ENCODE measurements at places on chromosomes 12 and 14.
A peak's percentile ranks its signal among the peaks of the same experiment; 100 is the strongest.

- DNase-seq: no peak
Observed at GRCh38 chr12:101596172-101596571, 1.4 kb downstream of the MYBPC1 start.

GRCh38 chr14:77791225-77791600, 8.7 kb upstream of the ADCK1 start:
- DNase-seq: no peak

- no peak for DNase-seq
Observed at GRCh38 chr12:23954332-23954731, 4.9 kb upstream of the SOX5 start.

- DNase-seq: no peak
Observed at GRCh38 chr14:102731871-102732800, 45.1 kb upstream of the TRAF3 start.

DNA sequence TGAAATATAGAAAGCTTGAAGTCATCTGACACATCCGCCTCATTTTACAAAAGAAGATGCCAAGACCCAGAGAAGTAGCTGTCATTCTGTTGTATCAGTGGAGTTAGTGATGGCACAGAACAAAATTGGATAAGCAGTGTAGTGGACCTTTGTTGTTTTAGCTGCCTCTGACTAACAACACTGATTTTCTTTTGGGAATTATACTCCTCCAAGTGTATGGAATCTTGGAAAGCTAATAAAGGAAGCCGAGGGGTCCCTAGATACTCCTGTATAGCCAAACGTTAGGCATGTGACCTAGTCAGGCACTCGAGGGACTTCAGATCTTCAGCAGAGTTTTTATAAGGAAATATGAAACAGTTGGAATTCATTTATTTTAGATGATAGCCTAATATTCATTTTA, 94.5 kb downstream of the OTOGL start:
- no peak for DNase-seq

DNA sequence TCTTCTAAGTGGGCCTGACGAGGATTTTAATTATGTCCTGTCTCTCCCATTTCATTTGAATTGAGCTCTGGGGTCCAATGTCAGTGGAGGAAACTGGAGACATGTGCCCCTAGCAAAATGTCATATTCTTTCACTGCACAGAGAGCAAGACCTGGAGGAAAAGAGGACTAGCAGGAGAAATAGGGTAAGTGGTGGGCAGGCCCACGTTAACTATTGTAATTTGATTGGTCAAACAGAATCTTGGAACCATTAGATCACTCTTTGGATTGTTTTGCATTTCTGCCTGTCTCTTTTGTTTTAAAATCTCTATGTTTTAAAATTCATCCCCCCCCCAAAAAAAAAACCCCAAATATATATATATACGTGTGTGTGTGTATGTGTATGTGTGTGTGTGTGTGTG, 113.9 kb upstream of the PELI2 start:
- DNase-seq: no peak

DNA sequence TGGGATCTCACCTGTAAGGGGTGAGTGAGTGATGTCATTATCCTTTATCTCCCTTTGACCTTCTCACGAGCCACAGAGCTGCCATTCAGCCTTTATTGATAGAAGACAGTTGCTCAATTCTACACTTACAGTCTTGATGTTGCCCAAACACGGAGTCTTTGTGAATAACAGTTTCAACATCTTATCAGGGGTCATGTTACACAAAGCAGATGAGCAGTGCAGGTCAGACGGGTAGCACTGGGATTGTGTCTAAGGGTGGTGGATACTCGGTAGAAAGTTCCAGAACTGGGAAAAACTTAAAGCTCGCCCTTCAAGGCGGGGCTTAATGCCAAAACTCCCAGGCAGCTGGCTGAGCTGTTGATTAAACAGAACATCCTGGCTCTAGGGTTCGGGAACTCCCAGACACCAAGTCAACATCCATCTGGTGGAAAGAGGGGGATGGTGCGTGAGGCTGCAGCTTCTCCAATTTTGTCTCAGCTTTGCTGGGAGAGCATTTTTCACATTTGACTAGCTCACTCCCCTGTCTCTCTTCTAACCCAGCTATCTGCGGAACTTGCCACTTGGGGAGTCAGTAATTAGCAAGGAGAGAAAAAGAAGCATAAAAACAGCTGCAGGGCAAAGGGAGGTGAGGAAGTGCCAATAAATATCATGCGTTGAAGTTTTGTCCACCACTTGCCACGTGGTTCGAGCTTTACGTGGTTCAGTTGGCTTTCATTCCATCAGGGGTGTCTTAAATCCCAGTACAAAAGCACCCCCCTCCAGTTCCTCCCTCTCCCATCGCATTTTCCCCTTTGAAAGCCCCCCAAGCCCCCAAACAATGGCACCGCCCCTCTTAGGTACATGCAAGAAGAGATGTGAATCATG, 31.0 kb downstream of the FOXN4 start:
- peak; percentile 62 for DNase-seq

- no peak for DNase-seq
Observed at GRCh38 chr14:78142998-78143397, 27.2 kb upstream of the NRXN3 start.

DNA sequence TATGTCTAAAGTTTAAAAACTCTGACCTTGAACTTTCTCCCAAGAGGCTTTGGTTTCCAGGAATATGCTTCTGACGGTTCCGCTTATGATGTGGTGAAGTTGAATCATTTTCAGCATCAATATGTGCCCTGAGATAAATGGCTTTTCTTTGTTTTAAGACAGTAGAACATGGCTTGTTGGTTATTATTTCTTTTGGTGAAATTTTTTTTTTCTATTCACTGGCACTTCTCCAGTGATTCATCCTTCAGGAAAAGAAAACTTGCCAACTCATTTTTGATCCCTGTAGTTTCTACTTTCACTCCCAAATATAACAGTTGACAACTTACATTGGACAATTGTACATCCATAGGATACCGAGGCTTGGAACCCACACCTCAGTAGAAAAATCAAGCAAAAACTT, 1301.2 kb upstream of the FLRT2 start:
- DNase-seq: no peak

DNA sequence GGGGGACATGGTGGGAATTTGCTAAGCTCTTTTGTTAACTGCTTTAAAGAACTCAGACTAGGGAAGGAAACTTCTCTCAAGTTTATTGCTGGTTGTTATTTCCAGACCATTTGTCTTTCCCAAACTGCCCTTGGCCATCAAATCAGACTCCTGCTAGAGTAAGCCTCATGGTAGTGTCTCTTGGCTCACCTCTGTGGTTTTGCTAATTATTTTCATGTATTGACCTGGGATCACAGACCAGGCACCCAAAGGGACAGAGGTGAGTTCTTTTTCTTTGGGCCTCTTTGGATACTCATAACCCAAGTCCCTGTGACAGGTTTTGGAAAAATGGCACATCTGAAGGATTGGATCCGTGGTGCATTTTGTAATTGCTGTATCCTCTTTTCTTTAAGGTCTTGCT, 11.2 kb downstream of the ETV6 start:
- DNase-seq: no peak

GRCh38 chr12:58026426-58026825, 85.1 kb downstream of the ATP23 start:
- DNase-seq: no peak

- no peak for DNase-seq
Observed at GRCh38 chr12:58143498-58143995, 202.2 kb downstream of the ATP23 start.

DNA sequence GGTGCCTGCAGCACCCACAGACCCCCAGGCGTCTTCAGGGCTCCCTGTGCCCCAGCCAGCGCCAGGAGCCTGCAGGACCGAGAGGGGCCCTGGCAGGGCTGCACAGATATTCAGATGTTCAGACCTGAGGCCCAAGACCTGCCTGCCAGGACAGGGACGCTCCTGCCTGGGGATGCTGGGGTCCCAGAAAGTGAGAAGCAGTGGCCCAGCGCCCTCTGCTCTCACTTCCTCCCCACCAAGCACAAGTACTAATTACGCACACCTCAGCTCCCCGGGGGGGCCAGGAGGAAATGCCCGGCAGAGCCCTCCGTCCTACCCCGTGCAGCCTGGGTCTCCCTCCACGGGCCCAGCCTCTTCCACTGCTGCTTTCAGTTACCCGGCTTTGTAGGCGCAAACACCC, 28.8 kb upstream of the INF2 start:
- no peak for DNase-seq

- DNase-seq: no peak
Observed at GRCh38 chr12:88083634-88084033, 54.4 kb upstream of the C12orf50 start.

- no peak for DNase-seq
Observed at GRCh38 chr12:2681450-2682205, 113.1 kb upstream of the FKBP4 start.

GRCh38 chr14:38290601-38291188, 34.8 kb upstream of the CLEC14A start:
- DNase-seq: peak; percentile 17
